ENCODE measurements at places on chromosomes 5 and 9.

DNA sequence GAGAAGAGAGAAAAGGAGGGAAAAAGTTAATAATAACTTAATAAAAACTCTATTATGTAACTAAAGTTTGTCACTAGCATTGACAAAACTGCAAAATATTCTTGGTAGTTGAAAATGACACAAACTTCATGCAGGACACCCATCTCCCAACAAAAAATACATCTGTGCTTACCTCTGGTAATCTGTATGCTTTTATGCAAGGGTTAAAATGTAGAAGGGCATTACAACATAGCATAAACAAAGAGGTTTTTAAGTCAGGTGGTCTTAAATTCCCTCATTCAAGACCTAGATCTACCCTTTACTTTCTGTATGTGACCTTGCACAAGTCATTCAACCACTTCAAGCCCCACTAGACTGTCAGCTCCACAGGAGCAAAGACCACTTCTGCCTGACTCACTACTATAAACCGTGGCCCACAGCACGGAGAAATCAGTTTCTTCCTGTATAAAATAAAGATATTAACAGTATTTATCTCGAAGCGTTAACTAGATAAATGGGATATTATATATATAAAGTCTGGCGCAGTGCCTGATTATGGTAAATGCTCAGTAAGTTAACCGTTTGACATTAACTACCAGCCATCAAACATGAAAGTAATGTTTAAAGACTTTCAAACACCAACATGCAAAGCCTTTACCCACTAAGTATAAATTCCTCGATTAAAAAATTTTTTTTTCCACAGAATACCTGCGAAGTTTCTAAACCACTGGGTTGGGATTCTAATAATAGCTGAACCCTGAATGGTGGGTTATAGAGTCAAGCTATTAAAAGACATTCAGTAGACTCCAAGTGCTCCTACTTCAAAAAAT, 2.0 kb downstream of the FBXL17 start:
- DNase-seq: peak; percentile 43

- no peak for DNase-seq
Measured at GRCh38 chr5:155826611-155827507, 500.1 kb upstream of the SGCD start.

DNA sequence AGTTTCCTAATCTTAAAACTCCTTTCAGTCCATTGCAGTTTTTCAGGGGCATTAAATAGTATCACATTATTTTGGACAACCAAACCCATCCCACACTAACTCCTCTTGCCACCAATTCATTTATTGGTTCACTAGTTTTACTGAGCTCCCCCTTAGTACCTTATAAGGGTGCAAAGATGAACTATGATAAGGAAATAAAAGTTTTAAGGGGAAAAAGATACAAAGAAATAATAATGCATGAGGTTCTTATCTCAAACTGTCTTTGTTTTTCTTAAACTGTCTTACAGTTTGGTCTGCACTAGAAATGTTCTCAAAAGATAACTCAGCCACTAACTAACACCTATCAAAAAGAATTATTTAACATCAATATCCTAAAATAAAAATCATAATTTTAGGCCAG, 8.4 kb downstream of the SCAI start:
- no peak for DNase-seq

GRCh38 chr9:113617550-113617949, 154.0 kb downstream of the RGS3 start:
- no peak for DNase-seq

DNA sequence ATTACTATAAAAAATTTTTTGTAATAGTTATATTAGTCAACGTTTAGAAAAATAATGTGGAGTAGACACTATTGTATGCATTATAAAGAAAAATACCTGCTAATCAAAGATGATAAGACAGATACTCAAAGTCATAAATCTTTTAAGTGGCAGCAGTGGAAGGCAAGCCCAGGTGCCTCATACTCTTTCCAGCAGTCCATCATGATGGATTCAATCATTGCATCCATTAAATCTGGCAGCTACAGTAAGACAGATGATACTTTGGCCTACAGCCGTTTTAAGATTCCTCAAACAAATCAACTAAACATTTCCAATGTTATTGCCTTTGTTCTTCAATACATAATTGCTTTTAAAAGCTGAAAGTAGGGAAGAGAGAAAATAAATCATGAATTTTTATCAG, 1392.9 kb upstream of the NUDT12 start:
- no peak for DNase-seq

DNA sequence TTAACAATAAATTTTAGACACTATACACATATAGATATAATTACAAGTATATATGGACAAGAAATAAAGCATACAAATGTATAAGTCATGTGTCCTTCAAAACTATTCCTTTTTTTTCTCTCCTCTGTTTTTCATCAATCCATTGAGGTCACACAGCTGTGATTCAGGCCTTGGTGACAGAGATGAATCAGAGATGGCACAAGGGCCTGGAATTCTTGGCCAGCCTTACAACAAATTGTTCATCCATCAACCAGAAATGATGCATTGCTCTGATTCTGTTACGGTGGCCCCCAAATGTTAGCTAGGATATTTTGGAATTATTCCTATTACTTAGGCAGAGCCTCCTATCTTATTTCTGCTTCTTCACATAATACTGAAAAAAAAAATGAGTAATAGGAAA, 108.7 kb upstream of the MPDZ start:
- DNase-seq: no peak

- no peak for DNase-seq
Measured at GRCh38 chr9:840343-840742, 1.2 kb upstream of the DMRT1 start.
